Activated CD4-positive, alpha-beta T cell treated with anti-CD3 and anti-CD28 coated beads for 36 hours (primary cell): ENCODE measurements at places on chromosomes 7 and 10. TPM values are rescaled to one million over a fixed set of nuclear protein-coding genes. Genes with fewer than 3 reads are reported as not detected.

DNA sequence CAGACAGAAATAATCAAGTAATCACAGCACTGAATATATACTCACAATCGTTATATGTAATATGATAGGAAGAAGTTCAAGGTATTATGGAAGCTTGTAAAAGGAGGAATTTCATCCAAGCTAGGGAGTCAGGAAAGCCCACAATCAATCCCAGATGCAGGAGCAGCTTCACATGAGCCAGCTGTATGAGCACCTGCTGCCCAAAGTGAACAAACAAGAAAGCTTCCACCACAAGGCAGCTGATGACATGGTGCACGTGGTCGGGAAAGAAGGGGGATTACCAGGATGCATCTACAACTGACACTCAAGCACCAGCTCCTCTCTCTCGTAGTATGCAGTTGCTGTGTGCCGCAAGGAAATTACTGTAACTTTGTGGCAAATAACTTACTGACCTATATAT, 225.2 kb downstream of the XPNPEP1 start:
- DNase-seq = no peak

PRKAR1B gene
- 37.0 TPM for total RNA-seq

DNA sequence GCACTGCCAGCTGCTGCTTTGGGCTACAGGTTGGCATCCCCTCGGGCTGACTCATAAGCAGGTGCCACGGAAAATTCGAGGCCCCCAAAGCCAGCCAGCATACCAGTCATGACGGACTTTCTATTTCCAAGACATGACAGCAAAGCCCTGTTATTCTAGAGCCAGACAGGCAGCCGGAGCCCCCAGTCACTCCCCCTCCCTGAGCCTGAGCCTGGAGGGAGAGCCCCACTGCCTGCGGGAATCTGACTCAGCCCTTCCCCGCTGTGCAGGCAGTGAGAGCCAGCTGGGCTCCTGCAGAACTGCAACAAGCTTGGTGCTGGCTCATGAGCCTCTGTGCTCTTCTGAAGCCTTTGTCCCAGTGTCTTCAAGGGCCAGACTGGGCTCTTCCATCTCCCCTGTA, 15.8 kb downstream of the BTBD16 start:
- no peak for DNase-seq

- no peak for DNase-seq
These were observed 77.8 kb downstream of the BAMBI start for GRCh38 chr10:28754930-28755718.

DNA sequence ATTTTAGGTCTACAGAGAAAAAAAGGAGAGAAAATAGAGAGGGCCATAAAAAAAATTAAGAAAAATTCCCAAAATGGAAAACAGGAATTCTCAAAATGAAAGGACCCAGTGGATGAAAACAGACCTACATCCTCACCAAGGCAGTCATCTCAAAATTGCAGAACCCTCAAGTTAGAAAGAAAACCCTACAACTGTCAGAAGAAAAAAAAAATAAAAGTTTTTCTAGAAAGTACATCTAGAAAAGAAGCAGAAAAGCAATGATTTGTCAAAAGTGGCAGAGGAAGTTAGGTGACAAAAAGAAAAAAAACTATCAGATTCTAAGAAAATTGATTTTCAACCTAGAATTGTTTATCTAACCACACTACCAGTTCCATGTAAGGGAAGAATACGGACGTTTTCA, 167.6 kb upstream of the LRGUK start:
- DNase-seq = no peak

- DNase-seq = no peak
These were observed 58.6 kb downstream of the LOXL4 start for GRCh38 chr10:98209441-98209840.

DNA sequence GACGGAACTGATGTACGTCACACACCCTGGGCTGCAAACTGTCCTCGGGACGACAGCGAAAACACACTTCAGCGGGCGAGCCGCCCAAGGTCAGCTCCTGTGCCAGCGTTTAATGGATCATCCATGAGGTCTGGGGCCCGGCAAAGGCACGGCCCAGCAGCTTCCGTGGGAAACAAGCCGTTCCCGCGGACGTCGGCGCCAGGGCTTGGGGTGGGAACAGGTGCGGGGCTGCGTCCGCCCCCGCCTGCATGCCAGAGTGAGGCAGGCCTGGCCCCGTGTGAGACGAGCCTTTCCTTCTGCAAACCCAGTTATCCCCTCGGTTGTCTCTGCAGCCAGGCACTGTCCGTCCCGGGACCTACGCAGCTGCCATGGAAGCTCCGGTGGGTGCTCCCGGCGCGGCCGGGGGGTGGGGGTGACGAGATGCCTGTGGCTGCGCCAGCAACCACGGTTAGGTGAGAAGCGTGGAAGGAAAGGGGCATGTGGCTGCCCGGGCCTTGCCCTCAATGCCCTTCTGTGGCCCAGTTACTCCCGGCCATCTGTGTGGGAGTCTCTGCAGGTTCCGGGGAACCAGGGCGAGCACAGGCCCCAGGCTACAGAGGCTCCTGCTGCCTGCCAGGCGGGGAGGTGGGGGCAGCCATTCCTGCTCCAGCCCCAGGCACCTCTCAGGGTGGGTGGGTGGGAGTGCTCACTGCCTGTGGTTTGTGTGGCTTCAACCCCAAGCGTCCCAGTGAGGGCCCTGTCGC, 42.2 kb upstream of the PDGFA start:
- DNase-seq = no peak

GRCh38 chr10:126459878-126460481, 71.7 kb upstream of the ADAM12 start:
- DNase-seq = no peak

TMEM26 gene
- not detected for total RNA-seq

DNA sequence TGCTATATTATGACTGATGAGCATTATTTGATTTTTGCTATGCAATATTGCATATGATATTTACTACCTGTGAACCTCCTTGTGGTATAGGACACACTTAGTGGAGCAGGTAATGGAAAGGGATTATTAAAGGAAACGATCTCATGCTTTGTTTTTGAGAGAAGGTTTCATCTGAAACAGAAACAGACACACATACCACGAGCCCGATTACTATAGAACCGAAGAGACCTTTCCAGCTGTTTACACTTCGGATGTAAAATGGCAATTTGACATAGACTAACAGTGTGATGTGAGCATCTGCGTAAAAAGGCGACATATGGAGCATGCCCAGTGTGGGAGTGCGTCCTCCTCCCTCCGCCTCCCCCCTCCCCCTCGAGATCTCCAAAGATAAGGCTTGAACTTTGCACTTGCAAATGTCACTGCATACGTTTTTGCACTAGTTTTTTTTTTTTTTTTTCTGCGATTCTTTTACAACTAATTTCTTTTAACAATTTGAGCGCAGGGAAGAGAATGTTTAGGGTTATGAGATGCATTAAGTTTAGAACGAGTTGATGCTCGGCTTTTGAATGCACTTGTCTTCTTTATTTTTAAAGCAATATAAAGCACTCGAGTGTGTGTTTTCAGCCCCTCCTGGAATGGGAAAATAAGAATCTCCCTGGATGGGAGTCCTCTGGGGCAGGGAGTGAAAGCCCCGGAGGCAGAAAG, 251.0 kb downstream of the NSUN6 start:
- DNase-seq = peak; percentile 32

CACNB2 gene
- not detected for total RNA-seq

GRCh38 chr7:156470399-156471320, 169.9 kb upstream of the RNF32 start:
- DNase-seq = no peak

- DNase-seq = no peak
These were observed 27.5 kb downstream of the HOXA1 start for GRCh38 chr7:27068259-27068658.

OPN4 gene
- not detected for total RNA-seq

DNA sequence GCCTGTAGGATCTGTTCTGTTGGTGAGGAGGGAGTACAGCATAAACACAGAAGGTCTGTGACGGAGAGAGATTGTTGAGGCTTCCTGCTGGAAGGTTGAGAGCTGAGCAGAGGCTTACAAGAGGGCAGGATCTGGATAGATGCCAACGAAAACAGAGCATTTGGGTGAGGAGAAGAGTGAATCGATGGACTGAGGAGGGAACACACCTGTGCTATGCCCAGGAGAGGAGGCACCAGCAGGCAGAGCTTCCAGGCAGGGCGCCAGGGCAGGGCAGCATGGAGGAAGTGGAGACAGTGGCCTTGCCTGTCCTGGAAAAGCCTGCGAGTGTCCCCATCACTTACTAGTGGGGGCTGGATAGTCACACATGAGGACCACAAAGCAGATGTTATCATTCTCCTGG, 282.9 kb downstream of the PAXIP1 start:
- no peak for DNase-seq

HABP2 gene
- total RNA-seq = not detected

GRCh38 chr7:76074972-76075370, 27.1 kb downstream of the MDH2 start:
- no peak for DNase-seq

GRCh38 chr7:116713918-116714317, 41.9 kb downstream of the MET start:
- DNase-seq = no peak

CCDC186 gene
- 9.1 TPM for total RNA-seq

DNA sequence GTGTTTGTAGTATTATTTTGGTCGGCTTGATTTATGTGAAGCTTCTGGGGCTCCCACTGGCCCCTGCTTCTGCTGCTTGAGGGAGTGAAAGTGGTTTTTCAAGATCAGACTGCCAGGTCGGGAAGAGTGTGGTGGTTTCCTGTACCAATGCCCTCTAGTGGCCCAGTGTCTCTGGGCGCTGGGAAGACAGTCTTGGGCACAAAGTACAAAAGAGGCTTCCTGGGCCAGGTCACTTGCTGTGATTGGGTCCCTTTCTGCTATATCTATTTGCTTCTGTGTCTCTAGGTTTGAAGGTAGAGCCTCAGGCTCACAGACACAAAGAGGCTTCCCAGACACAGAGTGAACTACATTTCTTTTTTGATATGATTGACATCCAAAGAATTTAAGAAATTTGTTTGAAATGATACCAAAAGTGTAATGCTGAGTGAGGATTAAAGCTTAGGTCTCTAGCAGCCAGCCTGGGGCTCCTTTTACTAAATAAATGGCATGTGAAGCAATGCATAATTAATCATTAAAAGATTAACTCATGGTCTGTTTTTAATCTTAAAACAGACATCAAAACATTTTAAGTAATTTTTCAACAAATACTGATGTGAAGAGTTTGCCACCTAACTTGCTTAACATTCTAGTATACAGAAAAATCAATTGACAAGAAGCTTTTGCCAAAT, 36.3 kb downstream of the ABCB1 start:
- peak; percentile 46 for DNase-seq

UBE2D4 gene
- total RNA-seq = 10.7 TPM

DNA sequence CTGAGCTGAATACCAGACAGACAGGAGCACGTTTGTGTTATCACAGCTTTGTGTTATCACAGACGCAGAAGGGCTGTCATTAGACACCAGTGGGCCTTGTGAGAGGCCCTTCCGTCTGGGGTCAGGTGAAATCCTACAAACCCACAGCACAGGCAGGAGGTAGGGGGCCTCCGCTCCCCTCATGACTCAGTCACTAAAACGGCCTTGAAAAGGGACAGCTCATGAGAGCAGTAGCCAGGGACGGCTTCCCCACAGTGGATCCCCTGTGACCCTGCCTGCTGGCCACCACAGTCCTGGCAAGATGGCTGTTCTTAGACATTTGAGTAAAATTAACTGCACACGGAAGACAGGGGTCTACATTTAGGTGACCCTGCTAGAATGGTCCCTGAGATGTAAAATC, 215.8 kb upstream of the PPP2R2D start:
- DNase-seq = no peak
